Left kidney (tissue), 8 donors: ENCODE measurements at places on chromosomes 5 and 9. TPM values are rescaled to one million over a fixed set of nuclear protein-coding genes. Genes with fewer than 3 reads are reported as not detected.

Gene TRPM3
- polyA plus RNA-seq: 15.4 TPM

Gene TXNDC8
- polyA plus RNA-seq: not detected

DNA sequence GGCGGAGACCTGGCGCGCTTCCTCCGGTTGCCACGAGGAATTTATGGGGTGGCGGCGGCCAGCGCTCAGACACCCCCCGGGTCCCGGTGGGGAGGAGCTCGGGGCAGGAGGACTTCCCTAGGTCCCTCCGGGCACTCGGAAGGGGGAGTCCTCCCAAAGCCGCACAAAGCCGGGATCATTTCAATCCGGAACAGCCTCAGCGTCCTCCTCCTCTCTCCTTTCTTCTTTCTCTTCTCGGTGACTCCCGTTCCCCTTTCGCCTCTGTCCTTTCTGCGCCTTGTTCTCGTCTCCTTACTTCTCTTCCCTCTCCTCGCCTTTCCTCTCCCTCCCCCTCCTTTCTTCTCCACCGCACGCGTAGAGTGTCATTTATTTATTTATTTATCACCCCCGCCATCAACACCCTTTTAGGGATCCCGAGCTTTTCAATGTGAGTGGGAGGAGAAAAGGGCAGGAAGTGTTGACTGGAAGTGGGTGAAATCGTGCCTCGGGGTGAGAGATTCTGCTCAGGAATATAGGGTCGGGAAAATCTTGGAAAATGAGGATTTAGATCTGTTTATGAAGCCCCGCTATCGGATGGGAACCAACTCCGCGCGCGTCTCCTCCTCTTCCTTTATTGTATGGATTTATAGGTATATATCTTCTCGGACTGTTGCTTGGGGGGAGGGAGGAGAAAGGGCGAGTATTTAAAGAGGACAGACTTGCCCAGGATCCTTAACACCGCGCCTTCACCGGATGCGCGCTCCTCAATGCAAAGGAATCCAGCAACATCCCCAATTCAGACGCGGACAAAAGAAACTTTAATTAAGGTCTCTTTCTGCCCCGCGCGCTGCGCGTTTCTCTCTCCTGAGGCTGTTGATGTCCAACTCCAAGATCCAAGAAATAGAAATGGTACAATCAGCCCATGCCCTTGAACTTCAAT, 2.0 kb upstream of the ZNF462 start:
- peak; percentile 53 for DNase-seq

Gene DMRT3
- polyA plus RNA-seq: 1.5 TPM

- DNase-seq: no peak
Measured at GRCh38 chr9:93031629-93032430, 26.7 kb upstream of the SUSD3 start.

Gene SH3PXD2B
- polyA plus RNA-seq: 33.0 TPM

GRCh38 chr5:167008705-167009104, 1282.7 kb upstream of the WWC1 start:
- no peak for DNase-seq

Gene ARSK
- 16.0 TPM for polyA plus RNA-seq

GRCh38 chr5:57164124-57164523, 9.7 kb upstream of the GPBP1 start:
- no peak for DNase-seq

GRCh38 chr9:134475011-134475790, 148.9 kb downstream of the RXRA start:
- DNase-seq: no peak

DNA sequence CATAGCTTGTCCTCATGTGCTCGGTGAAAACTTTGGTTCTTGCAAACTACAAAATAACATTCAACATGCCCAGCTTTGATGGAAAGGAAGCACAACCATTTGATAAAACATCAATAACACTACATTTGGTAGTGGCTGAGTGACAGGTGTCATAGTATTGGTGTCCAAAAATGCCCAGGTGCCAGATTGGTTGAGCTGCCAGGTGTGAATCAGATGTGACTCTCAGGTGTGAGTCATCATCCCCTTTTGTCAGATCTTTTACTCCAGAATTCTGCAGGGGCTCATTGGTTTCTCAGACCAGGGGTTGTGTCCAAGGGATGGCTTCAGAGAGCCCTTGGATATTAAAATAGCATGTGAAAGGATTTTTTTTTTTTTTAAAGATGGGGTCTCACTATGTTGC, 22.5 kb upstream of the POMT1 start:
- no peak for DNase-seq

- no peak for DNase-seq
Measured at GRCh38 chr9:88534456-88535225, at the start of gene NXNL2. Gene NXNL2, plus strand, starts transcription at chr9:88535178. Its CDS starts 257 bp downstream, at chr9:88535435.

DNA sequence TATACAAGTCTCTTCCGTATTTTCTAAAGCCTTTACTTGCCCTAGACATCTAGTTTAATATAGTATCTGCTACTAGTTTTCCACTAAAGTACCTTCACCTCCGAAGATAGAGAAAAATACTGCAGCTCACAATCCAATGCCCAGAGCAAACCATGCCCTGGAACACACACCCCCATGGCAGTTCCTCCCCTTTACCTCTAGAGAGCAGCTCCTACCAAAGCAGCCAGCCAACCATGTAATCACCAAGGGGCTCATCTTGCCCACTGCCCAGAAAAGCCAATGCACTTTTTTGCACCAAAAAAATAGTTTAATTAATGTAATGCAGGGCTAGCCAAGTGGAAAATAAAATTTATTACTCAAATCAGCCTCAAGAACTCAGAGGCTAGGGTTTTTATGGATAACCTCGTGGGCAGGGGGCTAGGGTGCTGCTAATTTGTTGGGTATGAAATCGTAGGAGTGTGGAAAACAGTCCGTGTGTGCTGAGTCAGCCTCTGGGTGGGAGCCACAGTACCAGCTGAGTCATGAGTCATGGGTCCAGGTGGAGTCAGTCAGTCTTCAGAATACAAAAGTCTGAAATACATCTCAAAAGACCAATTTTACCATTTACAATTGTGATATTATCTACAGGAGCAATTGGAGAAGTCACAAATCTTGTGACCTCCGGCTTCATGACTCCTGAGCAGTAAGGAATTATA, 120.1 kb upstream of the ACO1 start:
- peak; percentile 42 for DNase-seq

DNA sequence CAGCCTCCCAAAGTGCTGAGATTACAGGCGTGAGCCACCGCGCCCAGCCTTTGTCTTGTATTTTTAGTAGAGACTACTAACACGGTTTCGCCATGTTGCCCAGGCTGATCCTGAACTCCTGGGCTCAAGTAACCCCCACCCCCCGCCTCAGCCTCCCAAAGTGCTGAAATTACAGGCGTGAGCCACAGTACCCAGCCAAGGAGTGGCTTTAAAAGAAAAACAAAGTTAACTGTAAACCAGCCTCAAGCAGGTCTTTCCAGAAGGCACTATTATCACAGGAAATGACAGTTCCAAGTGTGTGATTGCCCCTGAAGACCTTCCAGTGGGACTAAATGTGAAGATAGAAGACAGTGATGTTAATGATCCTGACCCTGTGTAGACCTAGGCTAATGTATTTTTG, 31.1 kb downstream of the SIL1 start:
- no peak for DNase-seq

DNA sequence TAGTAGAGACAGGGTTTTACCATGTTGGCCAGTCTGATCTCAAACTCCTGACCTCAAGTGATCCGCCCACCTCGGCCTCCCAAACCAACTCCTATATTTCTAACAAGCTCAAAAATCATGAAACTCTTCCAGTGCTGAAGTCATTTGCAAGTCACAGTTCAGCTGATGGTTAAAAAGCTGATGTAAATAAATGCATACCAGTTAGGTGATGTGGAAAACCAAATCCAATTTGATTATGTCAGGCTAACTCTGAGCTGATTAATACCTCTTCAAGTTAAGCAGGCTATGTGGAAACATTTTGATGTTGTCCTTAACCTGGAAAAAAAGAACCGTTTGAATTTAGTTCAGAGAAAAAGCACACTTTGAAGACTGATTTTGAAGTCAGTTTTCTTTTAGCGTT, 51.0 kb downstream of the TMEM252 start:
- DNase-seq: no peak

DNA sequence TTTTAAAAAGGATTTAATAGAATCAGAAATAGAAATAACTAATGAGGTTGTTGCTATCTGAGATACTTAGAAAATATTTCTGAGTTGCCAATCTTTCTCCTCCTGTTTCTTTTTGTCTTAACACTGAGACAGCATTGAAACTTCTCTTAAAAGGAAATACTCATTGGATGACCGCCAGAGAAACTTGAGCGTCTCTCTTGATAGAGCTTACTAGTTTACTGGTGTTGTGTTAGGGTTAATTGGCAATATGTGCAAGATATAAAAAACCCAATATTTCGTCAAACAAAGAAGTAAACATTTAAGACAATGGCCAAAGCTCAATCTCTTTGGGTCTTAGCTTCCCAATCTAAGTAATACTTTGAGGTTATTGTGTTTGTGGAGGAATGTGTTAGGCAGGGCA, 176.4 kb upstream of the CHD1 start:
- peak; percentile 21 for DNase-seq

- DNase-seq: no peak
Measured at GRCh38 chr9:34589636-34590380, at the start of gene CNTFR. Gene CNTFR, minus strand, starts transcription at chr9:34589724. Its CDS starts 20,743 bp downstream, at chr9:34568981.

Gene NIM1K
- polyA plus RNA-seq: 0.43 TPM

GRCh38 chr5:159098603-159099436, 896 bp downstream of the EBF1 start:
- peak; percentile 29 for DNase-seq

- DNase-seq: no peak
Measured at GRCh38 chr5:22965960-22966359, 112.8 kb upstream of the CDH12 start.

Gene UNC5A
- 0.17 TPM for polyA plus RNA-seq

GRCh38 chr5:162786234-162786633, 651.2 kb upstream of the CCNG1 start:
- DNase-seq: no peak

Gene C5orf58
- 0.25 TPM for polyA plus RNA-seq

GRCh38 chr5:97009212-97009898, 73.5 kb downstream of the LNPEP start:
- DNase-seq: peak; percentile 18

DNA sequence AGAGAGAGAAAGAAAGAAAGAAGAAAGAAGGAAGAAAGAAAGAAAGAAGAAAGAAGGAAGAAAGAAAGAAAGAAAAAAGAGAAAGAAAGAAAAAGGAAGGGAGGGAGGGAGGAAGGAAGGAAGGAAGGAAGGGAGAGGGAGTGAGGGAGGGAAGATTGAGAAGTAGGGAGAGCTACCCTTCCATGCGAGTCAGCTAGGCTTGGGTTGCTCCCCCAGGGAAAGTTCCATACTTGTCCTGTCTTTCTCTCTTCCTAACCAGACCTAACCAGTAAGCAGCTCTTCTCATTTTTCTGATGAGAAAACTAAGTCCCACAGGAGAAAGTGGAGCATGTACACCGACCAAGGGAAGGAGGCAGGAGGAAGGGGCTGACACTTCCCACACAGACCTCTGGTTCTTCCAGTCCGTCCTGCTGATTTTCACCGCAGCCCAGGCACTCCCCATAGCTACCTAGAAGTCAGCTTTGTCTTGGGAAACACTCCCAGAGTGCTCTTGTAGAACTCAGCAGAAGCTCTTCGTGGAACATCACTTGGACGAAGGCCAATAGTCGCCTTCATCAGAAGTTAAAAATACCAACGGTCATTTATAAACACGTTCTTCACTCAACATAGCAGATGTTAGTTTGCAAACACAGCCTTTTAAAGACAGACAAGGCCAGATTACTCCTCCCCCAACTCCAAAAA, 29.0 kb upstream of the ENTREP1 start:
- no peak for DNase-seq

Gene ANKRD31
- polyA plus RNA-seq: 0.86 TPM

DNA sequence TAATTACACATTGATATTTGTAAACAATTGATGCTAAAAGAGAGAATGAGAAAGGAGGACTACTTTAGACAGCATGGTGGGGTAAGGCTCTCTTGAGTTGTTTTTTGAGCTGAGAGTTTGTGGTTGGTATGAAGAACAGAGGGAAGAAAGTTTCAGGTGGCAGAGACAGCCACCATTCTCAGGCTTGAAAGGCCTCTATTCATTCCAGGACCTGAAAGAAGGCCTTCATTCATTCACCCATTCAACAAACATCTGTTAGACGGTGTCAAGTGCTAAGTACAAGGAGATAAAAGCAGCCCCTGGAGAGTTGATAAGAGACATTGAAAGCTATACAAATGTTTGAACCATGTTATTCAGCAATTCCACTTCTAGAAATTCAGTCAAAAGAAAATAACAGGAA, 21.7 kb upstream of the ADAM19 start:
- DNase-seq: no peak

DNA sequence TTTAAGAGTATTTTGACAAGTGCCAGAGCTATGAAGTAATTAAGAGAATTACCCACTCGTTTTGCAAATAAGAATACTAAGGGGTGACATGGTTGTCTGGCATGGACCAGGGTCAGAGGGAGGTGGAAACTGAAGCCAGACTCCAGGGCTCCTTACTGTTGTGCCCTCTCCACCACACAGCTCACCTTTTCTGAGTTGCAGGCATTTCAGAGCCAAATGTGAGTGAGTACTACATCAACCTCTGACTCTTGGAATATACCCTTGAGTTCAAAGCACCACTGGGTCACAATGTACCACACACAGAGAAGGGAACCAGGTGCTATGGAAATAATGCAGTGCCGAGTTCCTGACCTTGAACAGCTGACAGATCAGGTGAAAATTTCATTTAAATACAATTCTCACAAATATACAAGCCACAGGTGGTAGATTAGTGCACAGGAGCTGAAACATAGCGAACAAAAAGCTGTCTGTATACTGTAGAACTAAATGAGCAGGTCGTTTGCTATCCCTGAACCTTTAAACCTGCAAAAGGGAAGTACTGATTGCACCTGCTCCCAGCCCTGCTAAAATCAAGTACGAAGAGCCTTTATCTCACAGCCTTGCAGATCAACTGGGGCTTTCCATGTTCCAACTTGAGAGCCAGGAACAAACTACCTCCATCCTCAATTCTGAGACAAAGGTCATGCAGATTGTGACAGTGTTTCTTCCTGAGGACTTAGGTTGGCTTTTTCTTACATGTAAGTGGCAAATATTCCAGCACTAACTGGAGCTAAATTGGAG, 57.0 kb downstream of the GOLM1 start:
- no peak for DNase-seq

Gene PCDHB6
- polyA plus RNA-seq: 3.5 TPM

Gene HDHD3
- polyA plus RNA-seq: 39.7 TPM
